ENCODE measurements at places on chromosomes 6 and 20.
A peak's percentile ranks its signal among the peaks of the same experiment; 100 is the strongest.

DNA sequence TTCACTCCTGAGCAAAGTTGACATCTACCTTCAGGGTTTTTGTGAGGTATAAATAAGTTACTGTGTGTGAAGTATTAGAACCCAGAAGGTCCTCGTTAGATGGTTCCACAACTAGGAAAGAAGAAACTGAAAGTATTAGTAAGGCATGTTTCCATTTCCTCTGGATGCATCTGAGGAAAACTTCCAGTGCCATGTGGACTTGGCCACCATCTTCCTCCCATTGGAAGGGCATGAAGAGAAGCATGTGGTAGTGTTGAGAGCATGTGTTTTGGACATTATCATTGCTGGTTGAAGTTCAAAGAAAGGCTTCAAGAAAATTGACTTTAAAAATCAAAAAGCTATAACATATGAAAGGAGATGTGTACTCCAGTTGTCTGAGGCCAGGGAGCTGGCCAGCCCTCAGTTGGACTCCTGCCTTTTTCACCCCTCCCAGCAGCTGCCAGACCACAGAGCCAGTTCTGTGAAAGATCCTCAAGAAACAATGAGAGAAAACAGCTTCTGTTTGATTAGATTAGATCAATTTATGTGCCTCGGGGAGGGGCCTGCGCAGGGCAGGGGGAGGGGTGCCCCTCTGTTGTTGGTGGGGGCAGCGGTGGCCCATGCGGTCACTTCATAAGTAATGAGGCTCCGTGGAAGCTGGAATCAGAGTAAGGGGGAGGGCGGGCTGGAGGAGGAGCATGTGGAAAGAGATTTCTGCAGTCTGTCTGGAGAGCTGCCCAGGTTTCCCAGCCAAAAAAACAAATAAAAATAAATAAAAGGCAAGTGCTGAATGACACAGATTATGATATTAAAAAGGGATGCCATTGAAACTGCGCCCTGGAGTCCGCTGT lies 154.0 kb downstream of the JARID2 start:
- DNase-seq, result peak; percentile 36

- no peak for DNase-seq
Measured at GRCh38 chr6:35152067-35152707, 11.0 kb upstream of the TCP11 start.

GRCh38 chr20:6692566-6693173 lies 74.8 kb upstream of the BMP2 start:
- no peak for DNase-seq

- DNase-seq, result no peak
Measured at GRCh38 chr6:115442323-115442722, 618.4 kb downstream of the FRK start.

Measured in common myeloid progenitor, CD34-positive (primary cell).